Peyer's patch (tissue), 4 donors: ENCODE measurements at places on chromosomes 2 and 18. TPM values are rescaled to one million over a fixed set of nuclear protein-coding genes. Genes with fewer than 3 reads are reported as not detected.

- no peak for DNase-seq
Measured at GRCh38 chr2:100321179-100321865, 979 bp downstream of the LONRF2 start.

DNA sequence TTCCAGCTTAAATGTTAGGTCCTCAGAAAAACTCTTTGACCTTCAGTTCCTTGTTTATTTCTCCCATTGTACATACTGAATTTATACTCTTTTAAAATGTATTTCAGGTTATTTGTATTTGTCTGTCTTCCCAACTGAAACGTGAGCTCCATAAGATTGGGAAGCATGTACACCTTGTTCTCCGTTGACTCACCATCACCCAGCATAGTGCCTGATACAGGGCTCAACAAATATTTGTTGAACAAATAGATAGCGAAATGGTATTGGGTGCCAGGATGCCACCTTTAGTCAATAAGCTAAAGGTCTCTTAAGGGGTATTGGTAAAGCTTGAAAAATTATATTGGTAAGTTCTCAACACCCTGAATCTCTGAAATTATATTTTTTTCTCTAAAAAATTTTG is 1841.3 kb upstream of the CELF4 start:
- DNase-seq: no peak

DNA sequence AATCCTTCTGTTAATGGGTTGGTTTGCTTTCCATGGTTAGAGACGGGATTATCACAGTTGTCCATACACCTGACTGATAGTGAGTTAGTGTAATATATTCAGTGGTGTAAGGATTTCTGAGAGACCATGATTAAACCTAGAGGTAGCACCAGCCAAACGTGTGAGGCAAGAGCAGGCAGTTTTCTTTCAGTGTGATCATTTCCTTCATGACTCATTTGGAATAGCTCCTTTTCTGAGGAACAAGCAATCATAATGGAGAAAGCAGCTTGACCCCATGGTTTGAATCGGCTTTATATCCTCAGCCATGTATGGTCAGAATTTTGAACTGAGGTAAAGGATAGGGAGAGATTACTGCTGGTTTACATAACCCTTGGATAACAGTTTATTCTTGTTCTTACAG is 2.9 kb downstream of the MXD1 start:
- DNase-seq: no peak

GRCh38 chr2:10402062-10402585 is 46.0 kb downstream of the ODC1 start:
- peak; percentile 69 for DNase-seq

GRCh38 chr18:21684731-21685130 is 19.8 kb downstream of the ABHD3 start:
- no peak for DNase-seq

GRCh38 chr2:3396920-3397559 is 17.5 kb downstream of the TRAPPC12 start:
- no peak for DNase-seq

DNA sequence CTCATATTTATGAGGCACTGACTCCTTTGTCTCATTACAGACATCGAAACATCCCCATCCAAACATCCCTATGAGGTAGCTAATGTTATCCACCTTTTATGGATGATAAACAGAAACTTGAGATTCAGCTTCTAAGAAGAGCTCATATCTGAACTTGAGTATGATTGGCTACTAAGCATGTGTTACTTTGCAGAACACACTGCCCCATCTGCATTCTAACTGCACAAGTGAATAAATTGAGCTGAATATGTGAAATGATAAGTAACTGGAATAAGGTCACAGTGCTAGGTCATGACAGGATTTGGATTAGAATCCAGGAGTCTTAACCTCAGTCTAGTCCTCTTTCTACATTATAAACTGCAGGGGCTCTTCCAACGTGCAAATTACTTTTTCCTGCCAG is 172.7 kb downstream of the SETBP1 start:
- DNase-seq: no peak

- no peak for DNase-seq
Measured at GRCh38 chr2:70686577-70687460, 81.2 kb downstream of the ADD2 start.

DNA sequence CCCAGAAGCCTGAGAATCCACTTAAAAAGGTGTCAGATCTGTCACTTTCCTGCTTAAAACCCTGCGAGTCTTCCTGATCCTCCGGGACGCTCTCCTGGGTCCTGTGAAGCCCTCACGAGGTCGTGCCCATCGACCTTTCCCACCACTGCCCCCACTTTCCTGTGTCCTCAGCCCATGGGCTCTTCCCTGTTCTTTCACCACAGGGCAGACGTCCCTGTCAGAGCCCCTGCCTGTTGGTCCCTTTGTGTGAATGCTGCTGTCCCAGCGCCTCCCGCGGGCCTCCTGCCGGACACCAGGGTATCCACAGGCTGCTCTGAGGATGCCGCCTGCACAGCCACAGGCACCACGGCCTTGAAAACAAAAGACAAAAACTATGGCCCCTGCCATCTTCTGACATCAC is 125.6 kb downstream of the TMEM18 start:
- DNase-seq: no peak

GRCh38 chr2:9709539-9710285 is 78.9 kb upstream of the YWHAQ start:
- DNase-seq: no peak

DNA sequence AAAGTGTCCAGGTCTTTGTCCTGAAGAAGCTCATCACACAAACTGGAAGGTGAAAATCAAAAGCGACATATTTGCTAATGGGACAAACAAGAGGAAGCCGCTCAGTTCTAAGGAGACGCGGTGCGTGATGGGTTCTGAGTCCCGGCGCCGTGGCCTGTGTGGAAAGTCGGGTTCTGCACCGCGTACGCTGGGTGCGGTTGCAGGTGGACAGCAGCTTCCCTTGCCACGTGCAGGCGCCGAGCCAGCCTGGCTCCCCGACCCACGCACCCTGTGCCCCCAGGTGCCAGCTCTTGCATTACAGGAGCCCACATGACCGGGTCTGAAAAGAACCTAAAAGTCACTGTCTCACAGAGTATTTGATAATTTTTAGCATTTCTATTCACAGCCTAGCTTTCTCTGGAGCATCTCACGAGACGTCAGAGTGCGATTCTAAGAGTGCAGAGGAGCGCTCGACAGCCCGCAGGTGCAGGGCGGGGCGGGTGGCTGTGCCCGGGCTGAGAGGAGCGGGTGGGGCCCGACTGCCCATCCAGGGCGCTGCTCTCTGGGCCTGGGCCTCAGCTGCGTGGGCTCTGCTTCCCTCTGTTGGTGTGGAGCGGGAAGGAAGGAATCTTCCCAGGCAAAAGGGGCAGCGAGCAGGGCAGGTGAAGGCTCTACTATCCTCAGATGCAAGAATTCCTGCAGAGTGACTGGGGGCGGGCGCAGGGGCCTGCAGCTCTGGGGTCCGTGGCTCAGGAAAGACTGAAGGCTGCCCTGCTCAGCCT is 39.4 kb downstream of the MYT1L start:
- no peak for DNase-seq

DNA sequence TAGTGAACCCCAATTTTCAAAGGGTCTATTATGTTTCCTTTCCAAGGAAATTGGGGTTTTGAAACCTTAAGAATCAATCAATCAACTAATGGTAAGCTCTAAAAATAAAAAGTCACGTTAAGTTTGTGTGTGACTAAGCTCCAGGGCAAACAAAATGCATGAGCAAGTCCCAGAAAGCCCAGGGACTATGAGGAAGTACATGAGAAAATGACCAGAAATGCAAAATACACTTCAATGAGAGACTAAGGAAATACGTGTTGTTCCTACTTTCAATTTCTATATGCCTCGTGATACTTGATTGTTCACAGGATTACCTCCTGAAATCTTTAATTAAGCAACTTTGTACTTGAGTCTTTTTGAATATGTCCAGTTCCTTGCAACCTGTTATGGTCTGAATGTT is 684.4 kb upstream of the SYT4 start:
- no peak for DNase-seq

COL3A1 gene
- 81.7 TPM for total RNA-seq

GALNT3 gene
- 22.2 TPM for total RNA-seq

TMEFF2 gene
- 0.83 TPM for total RNA-seq

XDH gene
- 19.0 TPM for total RNA-seq

LAMA3 gene
- 68.8 TPM for total RNA-seq
